NCI-H1694 treated with DMSO at 0.1 percent for 48 hours (cell line): ENCODE measurements at places on chromosomes 3 and 15.

DNA sequence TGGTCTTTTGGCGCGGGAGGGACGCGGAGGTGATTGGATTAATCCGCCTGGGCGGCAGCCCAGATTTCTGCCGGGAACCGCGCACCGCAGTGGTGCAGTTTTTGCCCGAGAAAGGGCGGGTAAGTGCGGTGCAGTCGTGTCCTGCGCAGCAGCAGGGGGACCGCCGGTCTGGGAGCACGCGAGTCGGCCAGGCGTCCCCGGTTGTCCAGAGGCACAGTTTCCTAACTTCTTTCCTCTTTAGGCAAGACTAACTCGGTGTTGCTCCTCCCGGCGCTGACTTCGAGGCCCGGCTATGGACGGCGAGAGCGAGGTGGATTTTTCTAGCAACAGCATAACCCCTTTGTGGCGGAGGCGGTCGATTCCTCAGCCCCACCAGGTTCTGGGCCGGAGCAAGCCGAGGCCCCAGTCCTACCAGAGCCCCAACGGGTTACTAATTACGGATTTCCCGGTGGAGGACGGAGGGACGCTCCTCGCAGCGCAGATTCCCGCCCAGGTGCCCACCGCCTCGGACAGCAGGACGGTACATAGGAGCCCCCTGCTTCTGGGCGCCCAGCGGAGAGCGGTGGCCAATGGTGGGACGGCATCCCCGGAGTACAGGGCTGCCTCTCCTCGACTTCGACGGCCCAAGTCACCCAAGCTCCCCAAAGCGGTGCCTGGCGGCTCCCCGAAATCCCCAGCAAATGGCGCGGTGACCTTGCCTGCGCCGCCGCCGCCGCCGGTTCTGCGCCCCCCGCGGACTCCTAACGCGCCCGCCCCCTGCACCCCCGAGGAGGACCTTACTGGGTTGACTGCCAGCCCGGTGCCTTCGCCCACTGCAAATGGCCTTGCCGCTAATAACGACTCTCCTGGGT is 736 bp downstream of the ARHGEF26 start:
- DNase-seq: no peak

DNA sequence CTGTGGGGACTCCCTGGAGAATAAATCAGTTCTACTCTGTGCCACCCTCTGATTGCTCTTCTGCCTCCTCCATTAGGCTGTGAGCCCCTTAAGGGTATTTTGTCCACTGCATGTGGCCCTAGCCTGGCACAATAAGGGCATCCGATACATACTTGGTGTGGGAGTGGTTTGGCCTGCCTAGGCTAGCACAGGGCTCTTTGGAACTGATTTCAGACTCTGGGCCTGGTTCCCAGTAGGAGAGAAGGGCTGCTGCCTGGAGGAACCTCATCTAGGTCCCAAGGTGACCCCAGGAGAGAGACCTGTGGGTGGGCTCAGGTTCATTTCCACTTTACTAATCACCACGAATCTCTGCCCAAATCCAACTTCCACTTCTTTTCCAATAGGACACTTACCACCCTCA is 5.3 kb upstream of the CTDSPL start:
- no peak for DNase-seq

DNA sequence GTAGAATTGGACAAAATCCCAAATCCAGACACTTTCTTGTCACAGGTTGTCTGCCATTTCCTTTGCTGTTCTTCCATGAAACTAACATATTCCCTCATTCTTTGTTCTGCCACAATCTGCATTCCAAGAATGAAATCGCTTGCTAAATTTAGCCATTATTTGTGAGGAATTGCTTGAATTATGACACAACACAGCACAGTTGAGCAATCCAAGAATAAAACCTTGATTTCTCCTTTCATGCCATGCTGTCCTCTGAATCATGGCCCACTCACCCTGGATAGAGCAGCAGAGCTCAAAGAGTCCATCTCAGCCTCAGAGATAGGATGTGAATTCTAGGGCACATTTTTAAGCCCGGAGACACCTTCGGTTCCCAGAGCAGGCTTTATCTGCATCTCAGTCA is 35.2 kb upstream of the GREM1 start:
- DNase-seq: no peak

DNA sequence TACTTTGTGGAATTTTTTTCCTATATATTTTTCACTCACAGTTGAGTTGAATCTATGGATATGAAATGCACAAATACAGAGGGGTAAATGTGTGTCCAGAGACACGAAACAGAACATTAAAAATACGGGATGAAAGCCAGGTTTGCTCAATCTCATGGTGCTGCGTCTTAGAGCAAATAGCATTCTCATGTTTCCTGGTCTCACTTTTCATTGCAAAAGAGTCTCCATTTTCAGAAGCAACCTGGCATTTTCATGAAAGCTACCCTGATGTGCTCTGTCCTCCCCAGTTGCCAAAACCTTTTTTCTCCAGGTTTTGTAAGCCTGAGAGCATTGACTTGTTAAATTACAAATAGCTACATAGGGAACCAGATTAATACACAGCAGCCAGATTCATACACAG is 49.5 kb upstream of the MBNL1 start:
- DNase-seq: no peak

DNA sequence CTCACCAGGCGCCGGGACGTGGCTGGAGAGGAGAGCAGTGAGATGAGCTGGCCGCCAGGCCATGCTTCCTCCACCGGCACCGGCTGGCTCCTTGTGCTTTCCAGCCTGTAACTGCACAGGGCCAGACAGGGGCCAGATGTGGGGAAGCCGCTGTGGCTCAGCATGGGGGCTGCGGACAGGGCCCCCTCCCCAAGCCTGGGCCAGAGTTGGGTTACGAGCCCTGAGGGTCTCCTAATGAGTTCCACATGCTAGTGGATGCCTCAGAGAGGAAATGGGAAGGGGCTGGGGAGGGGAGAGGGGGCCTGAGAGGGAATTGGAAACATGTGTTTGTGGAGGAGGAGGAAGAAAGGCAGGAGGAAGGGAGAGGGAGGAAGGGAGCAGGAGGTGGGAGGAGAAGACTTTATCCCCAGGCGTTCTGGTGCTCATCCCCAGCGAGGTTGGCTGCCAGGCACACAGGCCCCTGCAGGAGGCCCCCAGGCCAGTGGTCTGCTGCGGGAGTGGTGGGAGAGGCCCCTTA is 11.7 kb upstream of the DUSP7 start:
- no peak for DNase-seq

DNA sequence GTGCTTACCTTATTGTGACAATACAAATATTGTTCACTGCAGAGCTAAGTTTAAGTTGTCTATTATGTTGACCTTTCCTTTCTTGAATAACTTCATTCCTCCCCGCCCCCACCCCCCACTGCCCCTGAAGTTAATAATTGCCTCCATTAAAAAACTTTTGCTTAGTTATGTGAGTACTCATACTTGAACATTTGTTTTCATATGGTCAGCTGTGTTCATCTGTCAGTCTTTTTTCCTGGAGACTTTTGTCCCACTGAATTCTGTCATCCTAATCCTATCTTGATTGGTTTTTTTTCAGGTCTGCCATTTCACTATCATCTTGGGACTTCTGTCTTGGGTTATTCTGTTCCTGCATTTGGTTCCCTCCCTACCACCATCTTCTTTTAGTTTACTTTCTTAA is 8.5 kb downstream of the SLC25A36 start:
- no peak for DNase-seq

- peak; percentile 3 for DNase-seq
Observed at GRCh38 chr15:88166082-88166993, 90.2 kb downstream of the NTRK3 start.

- DNase-seq: no peak
Observed at GRCh38 chr15:94212291-94212690, 19.1 kb upstream of the MCTP2 start.

GRCh38 chr3:178350763-178351162 is 185.5 kb upstream of the KCNMB2 start:
- no peak for DNase-seq

DNA sequence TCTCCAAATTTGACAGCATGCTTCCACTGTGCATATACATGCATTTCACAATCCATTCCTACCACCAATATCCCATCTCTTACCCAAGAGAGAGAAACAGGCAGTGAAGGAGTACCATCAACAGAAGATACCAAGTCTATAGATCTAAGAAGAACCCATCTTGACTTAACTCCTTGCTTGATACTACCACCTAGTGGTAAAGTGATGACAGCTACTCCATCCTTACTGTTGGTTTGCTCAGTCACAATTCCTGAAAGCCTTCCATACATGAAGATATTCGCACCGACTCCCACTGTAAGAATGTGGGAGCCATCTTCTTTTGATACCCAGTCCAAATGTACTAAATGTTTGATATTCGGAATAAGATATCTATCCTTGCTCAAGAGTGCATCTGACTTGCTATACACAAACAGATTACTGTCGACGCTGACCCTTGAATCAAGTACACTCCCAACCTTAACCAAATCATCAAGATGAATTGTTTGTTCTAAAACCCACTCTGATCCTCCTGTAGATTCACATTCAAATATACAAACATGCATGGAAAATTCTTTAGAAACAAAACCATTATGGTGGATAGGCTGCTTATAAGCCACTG is 123.1 kb downstream of the DMXL2 start:
- DNase-seq: no peak

GRCh38 chr3:178459038-178459410 is 77.2 kb upstream of the KCNMB2 start:
- no peak for DNase-seq

DNA sequence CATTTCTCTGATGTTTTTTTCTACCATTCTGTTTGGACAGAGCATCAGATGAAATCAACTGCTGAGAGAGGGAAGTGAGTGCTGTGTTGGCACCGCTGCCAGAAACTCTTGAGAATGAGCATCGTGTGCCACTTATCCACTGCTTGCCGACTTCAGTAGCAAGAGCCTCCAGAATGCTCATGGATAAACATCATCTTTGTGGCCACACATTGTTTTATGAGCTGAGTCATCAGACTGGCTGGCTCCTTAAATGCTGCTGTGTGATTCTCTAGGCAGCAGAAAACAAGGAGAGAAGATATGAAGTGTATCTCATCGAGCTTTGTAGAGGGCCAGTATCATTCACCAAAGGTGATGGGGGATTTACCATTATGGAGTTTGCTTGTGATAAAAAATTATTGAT is 3.4 kb upstream of the DOCK3 start:
- DNase-seq: no peak

GRCh38 chr3:30294241-30294667 is 312.1 kb upstream of the TGFBR2 start:
- DNase-seq: no peak

GRCh38 chr3:186073641-186074040 is 35.2 kb downstream of the ETV5 start:
- DNase-seq: no peak

DNA sequence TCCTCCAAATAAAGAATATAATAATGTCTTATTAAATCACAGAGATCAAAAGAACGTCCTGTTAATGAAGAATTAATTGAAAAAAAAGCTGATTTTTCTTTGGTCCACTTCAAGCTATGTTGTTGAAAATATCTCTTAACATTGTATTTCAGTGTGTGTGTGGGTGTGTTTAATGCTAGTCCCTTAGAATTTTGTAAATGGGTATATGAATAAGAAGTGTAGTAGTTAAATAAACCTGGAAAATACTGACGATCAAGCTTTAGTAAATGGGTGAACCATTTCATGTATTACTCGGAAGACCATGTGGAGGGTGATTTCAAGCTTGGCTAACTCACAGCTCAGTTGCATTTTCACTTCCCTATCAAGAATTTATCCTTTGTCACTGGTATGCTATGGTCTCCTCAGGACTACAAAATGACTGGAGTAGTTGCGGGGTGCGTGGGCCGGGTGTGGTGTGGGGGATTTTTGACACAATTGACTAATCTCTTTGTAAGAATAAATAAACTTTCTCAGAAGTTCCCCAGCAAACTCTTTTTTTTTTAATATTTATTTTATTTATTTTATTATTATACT is 586.4 kb downstream of the GRM7 start:
- DNase-seq: no peak

DNA sequence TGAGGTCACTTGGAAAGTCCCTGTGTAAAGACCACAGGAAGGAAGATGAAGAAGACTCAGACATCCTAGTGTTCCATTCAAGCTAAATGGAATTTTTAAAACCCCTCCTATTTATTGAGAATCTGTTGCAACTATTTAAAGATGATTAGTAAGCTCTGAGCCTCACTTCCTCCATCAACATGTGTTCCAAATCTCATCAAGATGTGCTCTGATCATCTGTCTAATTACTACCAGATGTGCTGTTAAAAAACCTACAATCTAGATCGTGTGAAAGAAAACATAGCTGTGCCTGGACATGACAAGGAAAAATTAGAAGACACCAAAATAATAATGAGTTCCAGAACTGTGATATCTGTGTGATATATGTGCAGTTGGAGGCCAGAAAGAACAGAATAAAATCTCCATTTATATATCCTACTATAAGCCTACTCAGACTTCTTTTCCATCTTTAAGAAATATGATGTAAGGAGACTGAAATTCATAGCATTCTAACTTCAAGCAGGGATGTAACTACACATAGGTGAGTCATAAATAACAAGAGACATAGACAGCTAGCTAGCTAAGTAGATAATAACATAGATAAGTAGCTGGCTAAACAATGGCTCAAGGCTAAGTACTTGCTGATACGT is 7.8 kb downstream of the XPC start:
- DNase-seq: no peak

DNA sequence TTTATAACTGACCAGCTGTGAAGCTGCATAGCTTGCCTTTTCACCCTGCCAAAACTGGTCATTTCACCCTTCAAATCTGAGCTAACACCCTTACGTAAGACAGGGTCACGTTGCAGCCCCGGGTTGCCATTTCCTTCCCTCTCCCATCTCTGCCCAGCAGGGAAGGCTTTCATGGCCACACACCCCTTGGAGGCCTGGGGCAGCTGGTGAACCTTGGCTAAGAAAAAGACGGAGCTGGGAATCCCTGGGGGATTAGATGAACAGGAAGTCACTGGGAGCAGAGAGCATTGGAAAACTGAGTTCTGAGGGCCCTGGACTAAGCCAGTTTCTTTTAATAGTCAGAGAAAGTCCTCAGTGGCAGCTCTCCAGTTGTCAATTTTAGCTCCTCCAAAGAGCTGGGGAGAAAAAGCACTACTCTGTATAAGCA is 67.8 kb downstream of the TTC23 start:
- no peak for DNase-seq

GRCh38 chr15:48029642-48030041 is 91.1 kb upstream of the SLC24A5 start:
- no peak for DNase-seq

DNA sequence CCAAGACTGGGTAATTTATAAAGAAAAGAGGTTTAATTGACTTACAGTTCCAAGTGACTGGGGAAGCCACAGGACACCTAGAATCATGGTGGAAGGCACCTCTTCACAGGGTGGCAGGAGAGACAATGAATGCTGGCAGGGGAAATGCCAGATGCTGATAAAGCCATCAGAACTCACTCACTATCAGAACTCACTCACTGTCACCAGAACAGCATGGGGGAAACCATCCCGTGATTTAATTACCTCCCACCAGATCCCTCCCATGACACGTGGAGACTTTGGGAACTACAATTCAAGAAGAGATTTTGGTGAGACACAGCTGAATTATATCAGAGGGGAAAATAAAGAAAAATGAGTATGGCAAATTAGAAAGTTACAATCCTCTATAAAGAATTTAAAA is 310.9 kb downstream of the BCHE start:
- no peak for DNase-seq
